ENCODE measurements at places on chromosomes 11 and 22.

DNA sequence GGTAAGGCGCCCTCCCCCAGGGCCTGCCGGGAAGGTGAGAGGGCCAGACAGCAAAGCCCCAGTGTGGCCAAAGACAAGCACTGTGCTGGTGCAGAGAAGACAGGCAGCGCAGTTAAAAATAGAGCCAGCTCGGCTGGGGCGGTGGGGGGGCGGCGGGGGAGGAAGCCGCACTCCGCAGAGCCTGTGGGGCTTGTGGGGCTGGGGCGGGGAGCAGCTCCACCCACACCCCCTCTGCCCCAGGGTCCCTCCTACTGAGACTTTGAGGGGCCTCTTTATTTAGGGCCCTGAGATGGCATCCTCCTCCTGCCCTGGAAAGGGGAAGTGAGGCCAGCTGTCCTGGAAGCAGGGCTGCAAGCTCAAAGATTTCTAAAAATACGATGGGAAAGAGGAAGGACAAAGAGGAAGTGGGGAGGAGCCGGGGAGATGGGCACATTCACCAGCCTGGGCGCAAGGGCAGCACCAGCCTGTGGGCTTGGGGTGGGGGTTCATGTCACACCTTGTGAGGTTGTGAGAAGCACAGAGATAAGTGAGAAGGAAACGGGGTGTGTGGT is 2.6 kb downstream of the CYTH4 start:
- peak; percentile 62 for DNase-seq

- DNase-seq = no peak
Observed at GRCh38 chr11:89441606-89442005, 49.6 kb downstream of the NOX4 start.

GRCh38 chr22:18950141-18950540 is 14.0 kb upstream of the PRODH start:
- no peak for DNase-seq

- DNase-seq = no peak
Observed at GRCh38 chr11:123231256-123231655, 36.2 kb upstream of the CLMP start.

GRCh38 chr22:50542416-50542927 is 3.2 kb upstream of the KLHDC7B start:
- no peak for DNase-seq

All from effector memory CD8-positive, alpha-beta T cell (primary cell).